ENCODE measurements at places on chromosomes 5 and 9.

DNA sequence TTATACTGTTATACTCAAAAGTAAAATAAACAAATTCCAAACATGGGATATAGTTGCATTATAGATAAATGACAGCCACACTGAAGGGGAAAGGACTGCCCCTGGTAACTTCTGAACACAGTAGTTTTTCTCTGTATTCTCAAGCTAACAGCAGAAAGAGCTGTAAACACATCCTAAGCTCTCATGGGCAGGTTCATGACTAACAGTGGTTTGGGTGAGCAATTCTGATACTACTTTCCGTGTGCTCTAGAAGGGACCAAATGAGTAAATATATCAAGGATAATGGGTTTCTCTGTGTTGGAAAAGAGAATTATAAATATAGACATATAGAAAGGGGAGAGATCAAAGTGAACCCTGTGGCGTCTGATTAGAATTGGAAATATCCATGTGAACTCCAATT lies 2.2 kb upstream of the LCN6 start:
- DNase-seq: no peak

DNA sequence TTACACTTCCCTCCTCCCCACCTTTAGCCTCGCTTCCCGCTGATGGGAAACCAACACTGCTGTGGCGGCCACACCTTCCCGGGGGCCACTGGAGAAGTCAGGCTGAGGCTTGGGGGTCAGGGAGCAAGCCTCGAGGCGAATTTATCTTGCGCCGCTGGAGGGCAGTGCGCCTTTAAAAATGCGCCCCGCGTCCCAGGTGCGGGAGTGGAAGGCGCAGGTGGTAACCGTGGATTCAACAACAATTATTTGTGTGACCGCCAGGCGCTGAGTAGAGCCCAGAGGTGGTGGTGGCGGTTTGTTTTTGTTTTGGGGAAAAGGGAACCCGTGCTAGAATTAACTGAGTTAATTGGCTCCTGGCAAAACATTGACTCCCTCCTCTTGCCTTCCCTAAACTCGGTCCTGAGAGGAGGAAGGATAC lies 1.1 kb downstream of the CFAP77 start:
- peak; percentile 78 for DNase-seq

- DNase-seq: no peak
Measured at GRCh38 chr9:8703904-8704303, 904.3 kb upstream of the DMAC1 start.

DNA sequence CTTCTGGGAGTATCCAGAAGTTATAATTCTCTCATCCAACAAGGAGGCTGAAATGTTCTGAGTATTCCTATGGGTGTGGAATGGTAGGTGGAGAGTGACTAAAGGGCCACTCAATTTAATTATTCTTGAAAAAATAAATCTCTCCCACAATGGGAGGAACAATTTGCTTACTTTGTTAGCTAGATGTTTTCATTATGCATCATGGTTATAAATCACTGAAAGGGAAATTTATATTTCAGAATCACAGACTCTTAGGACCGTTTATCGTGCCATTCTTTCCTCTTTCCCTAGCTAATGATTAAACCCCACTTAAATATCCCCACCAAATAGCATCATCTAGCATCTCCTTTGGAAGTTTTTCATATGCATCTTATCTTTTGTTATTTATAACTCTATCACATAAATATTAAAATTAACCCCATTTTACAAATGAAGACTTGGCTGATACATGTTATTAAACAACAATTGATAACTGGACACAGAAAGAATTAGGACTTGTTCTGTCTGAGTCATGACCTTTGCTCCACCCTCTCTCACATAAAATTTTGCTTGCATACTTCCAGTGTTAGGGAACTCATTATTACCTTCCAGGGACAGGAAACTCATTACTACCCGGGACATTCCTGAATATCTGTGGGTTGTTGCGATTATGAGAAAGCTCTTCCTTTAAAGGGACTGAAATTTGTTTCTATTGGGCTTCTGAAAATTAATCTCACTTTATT lies 94.9 kb upstream of the NMUR2 start:
- DNase-seq: no peak

DNA sequence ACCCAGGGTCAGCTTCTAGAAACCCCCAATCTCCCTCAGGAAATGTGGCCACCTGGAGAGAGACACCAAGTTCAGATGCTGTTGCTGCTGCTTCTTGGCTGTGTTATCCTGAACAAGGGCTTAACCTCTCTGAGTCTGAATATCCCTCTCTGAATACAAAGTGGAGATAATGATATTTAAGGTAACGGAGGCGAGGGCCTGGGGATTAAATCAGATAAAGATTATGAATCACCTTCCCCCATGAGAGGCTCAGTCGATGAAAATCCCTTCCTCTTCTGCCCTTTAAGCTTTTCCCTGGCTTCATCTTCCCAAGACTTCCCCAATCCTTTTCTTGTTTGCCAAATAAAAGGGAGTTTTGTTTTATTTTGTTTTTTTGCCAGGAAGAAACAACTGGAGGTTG lies 8.1 kb upstream of the CPLX2 start:
- no peak for DNase-seq

DNA sequence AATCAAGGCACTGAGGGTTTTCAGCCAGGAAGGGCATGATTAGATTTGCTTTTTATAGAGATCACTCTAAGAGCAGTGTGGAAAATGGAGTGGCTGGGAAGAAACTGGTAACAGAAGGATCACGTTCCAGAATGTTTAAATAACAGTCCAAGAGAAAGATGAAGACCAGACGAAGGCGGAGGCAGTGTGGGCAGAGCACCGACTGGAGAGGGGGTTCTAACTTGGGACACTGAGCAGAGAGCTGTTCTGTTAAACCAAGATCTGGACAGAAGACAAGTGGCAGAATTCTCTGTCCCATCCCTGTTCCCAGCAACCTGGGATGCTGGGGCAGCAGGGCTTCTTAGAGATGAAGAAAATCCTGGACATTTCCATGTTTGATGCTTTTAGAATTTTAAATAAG lies 249.1 kb upstream of the NR4A3 start:
- DNase-seq: no peak

- DNase-seq: no peak
Measured at GRCh38 chr5:82808960-82809359, 268.2 kb downstream of the TMEM167A start.

DNA sequence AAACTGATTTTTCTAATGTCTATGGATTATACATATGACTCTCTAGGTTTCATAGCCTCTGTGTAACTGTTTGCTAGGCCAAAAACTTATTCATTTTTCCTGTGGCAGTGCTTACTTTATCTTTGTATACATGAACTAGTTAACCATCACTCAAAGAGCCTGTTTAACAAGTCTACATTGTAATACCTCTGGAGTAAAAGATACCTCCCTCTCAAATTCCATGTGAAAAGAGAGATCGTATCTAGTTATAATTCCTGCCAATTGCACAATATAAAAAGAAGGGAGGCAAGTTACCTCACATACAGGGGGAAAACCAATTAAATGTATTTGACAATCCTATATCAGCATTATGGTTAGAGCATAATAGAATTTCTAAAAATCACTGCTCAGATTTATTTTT lies 271.9 kb upstream of the ST8SIA4 start:
- DNase-seq: no peak

- no peak for DNase-seq
Measured at GRCh38 chr5:120644516-120644915, 180.4 kb downstream of the PRR16 start.

- DNase-seq: no peak
Measured at GRCh38 chr5:8176101-8176693, 307.2 kb downstream of the MTRR start.

GRCh38 chr5:180138976-180139730 lies 67.6 kb upstream of the RNF130 start:
- DNase-seq: no peak

GRCh38 chr9:6014670-6015270 lies 654 bp downstream of the RANBP6 start:
- DNase-seq: no peak

DNA sequence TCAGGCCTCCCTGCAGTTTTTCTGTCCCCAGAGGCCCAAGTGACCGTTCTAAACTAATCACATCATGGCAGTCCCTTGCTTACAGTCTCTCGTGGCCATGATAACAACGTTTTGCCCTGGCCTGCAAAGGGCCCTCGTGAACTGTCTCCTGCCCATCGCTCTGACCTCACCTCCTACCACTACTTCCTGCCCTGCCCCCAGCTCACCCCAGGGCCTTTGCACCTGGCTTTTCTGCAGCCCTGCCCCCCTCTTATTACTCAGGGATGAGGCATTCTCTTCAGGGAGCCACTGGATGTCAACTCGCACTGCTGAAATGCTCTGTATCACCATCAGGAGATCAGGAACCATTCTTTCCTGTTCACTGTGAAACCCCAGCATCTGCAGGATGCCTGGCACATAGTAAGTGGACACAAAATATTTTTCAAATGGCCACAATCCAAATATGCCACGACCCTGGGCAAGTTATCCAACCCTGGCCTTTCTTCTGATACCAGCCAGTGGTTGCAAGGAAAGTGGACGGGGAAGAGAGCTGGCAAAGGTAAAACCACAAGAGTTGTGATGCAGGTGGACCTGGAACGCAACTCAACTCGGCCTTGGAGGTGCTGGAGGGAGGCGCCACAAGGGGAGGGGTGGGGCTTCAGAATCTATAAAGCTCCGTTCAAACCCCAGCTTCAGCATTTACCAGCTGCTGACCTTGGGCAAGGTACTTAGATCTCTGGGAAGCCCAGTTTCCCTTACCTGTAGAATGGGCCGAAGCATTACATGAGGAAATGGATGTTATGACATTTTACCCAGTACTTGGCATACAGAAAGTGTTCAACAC lies 1.7 kb downstream of the SNCB start:
- no peak for DNase-seq

DNA sequence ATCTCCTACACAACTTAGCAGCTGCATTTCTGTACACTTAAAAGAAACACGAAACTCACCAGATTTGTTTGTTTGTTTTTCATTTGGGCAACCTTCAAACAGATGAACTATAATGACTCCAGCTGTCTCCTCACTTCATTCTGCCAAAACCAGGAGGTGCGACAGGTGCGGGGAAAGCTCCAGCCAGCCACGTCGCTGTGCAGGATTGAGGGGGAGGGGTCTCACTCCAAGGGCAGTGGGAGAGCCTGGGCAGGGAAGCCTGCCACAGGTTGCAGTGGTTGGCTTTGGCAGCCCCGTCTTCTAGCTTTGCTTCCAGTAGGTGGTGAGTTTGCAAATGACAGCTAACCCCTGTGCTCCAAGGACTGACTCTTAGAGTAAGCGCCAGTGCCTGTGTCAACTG lies 215.8 kb downstream of the CEMIP2 start:
- peak; percentile 43 for DNase-seq

DNA sequence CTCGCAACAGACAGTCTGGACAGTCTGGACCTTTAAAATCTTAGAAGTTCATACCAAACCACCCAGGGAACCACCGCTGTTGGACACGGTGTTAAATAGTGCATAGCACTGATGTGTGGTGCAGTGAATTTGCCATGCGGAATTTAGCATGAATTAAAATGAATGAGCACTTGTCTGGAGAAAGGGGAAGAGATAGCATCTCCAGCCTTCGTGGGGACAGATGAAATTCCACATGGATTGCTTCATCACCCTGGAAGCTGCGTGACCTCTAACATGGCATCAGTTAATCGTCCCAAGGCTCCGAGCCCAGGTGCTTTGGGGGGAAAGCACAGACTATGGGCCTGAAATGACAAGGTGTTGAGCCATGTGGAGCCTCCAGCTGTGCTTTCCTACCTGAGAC lies 91.4 kb downstream of the ADAMTS16 start:
- DNase-seq: no peak

- DNase-seq: no peak
Measured at GRCh38 chr5:174410716-174411478, 313.5 kb upstream of the MSX2 start.

DNA sequence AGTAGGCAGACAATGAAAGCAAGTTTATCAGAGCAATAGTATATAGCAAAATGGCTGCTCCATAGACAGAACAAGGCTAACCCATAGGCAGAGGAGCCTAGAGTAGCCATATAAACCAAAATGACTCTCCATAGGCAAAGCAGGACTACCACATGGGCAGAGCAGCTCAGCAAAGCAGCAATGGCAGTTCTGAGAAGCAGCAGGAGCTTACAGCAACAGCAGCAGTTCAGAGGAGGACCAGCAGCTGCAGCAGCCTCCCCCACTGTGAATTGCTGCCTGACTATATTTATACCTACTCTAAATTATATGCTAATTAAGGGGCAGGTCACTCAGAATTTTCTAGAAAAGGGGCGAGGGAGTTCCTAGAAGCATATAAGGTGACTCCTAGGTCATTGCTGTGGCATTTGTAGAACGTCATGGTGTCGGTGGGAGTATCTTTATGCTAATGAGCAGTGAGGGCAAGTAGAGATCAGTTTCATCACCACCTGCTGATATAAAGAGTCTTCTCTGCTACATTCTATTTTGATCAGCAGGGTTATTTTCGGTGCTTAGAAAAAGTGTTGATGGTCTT lies 1115.5 kb downstream of the DTWD2 start:
- DNase-seq: no peak

DNA sequence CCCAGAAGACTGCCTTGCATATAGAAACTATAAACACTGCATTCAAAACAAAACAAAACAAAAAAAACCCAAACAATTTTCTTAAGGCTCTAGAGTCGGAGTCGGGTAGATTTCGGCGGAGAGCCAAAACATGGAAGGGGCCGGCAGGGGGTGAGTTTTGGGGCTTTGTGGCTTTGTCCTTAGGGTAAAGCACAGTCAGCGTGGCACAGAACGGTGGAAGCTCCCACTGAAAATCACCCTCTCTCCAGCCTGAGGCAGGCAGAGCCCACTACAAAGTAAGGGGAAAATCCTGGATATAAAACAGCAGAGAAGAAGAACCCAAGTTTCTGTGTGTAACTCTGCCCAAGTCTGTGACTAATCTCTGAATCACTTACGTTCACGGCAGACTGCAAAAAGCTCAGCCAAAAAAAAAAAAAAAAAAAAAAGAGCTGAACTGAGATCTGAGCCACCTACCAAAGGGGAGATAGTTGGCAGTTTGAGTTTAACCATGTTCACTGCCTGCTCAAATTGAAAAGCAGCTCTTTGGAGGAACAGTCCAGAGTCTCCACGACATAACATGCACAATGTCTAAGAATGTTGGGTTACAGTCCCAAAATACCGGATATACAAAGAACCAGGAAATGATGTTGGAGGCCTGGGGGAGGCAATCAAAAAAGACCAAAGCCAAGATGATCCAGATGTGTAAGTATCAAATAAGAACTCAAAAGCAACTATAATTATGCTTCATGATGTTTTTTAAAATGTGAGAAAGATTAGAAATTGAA lies 26.6 kb upstream of the OR2K2 start:
- DNase-seq: peak; percentile 45

GRCh38 chr5:6402939-6403338 lies 24.6 kb upstream of the MED10 start:
- DNase-seq: no peak

- DNase-seq: no peak
Measured at GRCh38 chr5:117982691-117983090, 1005.7 kb downstream of the DTWD2 start.

- no peak for DNase-seq
Measured at GRCh38 chr5:68041293-68041692, 174.3 kb upstream of the PIK3R1 start.

Data from eye (tissue), 1 donor.